ENCODE measurements at places on chromosomes 7 and 10.

DNA sequence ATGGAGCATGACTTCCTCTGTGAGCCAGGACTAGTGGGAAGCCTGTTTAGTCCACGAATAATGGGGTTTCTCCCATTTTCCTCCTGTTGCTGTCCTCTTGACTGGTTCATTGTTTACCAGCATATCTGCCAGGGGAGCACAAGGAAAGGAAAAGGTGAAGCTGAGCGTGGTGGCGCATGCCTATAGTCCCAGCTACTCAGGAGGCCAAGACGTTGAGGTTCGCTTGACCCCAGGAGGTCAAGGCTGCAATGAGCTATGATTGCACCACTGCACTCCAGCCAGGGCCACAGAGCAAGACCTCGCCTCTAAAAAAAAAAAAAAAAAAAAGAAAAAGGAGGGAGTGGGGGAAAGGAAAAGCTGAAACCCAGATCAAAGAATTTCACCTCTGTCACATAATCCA is 5.8 kb upstream of the IL2RA start:
- no peak for DNase-seq

DNA sequence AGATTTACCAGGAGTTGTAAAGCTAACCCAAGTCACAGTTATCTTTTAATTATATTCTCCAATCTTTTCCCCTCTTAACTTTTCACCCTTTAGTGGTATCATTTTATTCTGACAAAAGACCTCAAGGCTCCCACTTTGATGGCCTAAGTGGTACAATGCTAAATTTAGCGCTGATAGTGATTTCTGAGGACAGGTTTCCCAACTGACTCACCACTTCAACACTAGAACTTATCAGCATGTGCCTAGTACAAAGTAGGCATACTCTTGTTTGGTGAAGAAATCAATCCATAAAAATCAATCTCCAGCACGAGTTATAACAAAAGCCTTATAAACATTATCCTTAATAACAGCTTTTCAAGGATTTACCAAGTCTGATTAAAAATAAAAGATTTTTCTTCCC is 7.5 kb downstream of the SNX13 start:
- DNase-seq, result no peak

- no peak for DNase-seq
These were observed 195.8 kb downstream of the RPS24 start for GRCh38 chr10:78229489-78229888.

- no peak for DNase-seq
These were observed at the start of gene CNTNAP2 for GRCh38 chr7:146116521-146117222. Gene CNTNAP2 (plus strand): TSS chr7:146116801. CDS start chr7:146116877, 76 bp downstream.

DNA sequence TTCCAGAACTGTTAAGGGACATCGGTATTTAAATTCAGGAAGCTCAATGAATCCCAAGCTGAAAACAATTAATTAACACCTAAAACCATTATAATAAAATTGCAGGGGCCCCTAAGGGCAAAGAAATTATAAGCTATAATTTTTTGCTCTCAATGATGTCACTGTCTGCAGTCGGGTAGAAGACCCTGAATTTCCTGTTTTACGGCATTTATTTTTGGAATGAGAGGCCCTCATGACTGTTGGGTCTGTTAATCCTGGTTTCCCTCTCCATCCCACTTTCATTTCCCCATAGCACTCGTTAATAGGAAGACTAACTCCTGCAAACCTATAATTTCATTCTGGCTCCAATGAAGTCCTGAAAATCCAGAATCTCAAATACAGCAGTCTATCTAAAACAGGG is 25.8 kb upstream of the GPR37 start:
- DNase-seq, result no peak

DNA sequence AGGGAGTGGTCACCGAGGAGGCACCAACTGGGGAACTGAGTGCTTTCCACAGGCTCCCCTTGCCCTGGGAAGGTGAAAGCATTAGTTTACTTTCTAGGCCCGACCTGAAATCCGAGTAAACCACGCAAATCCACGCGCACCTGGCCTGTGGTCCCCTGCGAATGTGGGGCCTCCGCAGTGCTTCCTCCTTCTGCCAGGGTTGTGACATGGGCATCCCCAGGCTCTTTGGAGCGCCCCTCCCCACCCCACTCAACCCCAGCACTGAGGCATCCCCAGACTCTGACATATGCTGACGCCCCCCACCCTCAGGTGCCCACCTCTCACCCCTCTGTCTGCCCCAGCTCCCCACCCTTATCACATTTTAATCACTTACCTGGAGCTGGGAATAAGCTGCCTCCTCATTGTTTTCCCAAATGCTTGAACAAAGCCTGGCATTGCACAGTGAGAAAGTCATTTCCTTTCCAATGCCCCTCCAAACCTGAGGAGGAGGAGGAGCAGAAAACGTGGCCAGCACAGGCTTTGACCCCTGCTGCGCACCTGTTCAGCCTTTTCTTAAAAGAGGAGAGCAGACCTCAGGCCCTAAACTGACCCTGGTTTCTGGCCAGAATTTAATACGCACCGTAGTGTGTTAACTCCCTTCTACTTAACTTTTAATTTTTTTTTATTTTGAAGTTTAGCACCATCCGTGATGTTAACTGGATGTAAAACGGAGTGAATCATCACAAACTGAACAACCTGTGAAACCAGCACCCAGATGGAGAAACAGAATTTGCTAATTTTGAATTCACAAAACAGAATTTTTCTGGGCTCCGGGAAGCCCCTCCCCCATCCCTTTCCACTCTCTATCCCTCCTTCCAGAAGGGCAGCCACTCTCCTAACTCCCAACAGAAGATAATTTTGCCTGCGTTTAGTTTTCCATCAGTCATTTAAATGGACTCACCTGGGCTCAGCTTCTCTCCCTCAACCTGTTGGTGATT is 129.4 kb downstream of the WDR11 start:
- no peak for DNase-seq

- DNase-seq, result no peak
These were observed 31.0 kb downstream of the PRSS2 start for GRCh38 chr7:142801601-142802295.

DNA sequence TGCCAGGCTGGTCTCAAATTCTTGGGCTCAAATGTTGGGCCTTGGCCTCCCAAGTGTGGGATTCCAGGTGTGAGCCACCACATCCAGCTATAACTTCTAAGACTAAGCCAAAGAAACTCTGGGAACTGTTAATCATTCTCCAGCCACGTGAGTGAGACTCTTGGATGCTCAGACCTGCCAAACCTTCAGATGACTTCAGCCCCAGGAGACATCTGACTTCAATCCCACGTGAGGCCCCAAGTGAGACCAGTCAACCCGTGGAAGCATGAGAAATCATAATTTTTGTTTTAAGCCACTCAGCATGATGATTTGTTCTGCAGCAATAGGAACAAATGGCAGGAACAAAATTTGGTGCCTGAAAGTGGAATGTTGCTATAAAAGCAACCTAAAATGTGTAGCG is 4.3 kb upstream of the PCBD1 start:
- no peak for DNase-seq

- no peak for DNase-seq
These were observed 271.1 kb downstream of the ADARB2 start for GRCh38 chr10:1465993-1466764.

- DNase-seq, result no peak
These were observed 465.0 kb upstream of the KLF6 start for GRCh38 chr10:4249841-4250586.

- no peak for DNase-seq
These were observed 127.8 kb downstream of the PTPN20 start for GRCh38 chr10:47038881-47039561.

GRCh38 chr7:96061844-96062243 is 260.1 kb downstream of the SLC25A13 start:
- no peak for DNase-seq

DNA sequence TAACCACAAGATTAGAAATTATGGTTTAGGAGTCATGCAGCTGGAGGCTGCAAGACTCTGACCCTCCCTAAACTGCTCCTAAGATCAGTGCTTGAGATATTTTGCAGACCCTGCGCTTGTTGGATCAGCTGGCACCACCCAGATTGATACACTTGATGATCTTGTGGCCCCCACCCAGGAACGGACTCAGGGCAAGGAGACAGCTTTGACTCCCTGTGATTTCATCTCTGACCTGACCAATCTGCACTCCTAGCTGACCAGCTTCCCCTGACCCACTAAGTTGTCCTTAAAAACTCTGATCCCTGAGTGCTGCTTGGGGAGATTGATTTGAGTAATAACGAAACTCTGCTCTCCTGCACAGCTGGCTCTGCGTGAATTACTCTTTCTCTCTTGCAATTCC is 8.0 kb upstream of the RAB18 start:
- no peak for DNase-seq

- no peak for DNase-seq
These were observed 96.2 kb downstream of the C10orf105 start for GRCh38 chr10:71623098-71623985.

DNA sequence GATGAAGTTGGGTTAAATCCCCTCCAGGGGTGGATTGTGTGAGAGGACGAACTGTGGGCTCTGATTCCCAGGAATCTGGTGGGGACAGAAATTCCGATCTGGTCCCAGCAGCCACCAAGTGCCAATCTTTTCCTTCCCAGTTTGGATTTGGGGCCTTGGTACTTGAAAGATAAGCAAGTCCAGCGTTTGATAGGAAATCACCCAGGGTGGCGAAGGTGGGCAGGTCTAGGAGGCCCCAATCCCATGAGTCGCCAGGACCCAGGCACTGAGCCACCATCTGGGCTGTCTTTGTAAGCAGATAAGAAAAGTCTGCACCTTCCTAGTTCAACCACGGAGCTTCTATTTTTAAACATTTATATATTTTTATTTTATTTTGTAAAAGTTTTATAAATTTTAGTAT is 122.6 kb upstream of the LSM8 start:
- no peak for DNase-seq

- DNase-seq, result no peak
These were observed 61.5 kb downstream of the HIBADH start for GRCh38 chr7:27601217-27601616.

- DNase-seq, result no peak
These were observed 275.0 kb downstream of the PTEN start for GRCh38 chr10:88138319-88138848.

GRCh38 chr10:46525177-46525823 is 31.2 kb downstream of the GPRIN2 start:
- no peak for DNase-seq

GRCh38 chr7:69588773-69589172 is 9.5 kb upstream of the AUTS2 start:
- DNase-seq, result no peak

GRCh38 chr10:29761916-29762315 is 127.1 kb upstream of the SVIL start:
- no peak for DNase-seq

GRCh38 chr10:102617816-102618215 is 26.5 kb upstream of the TRIM8 start:
- DNase-seq, result no peak

GRCh38 chr7:105857009-105857952 is 19.1 kb downstream of the ATXN7L1 start:
- peak; percentile 22 for DNase-seq

DNA sequence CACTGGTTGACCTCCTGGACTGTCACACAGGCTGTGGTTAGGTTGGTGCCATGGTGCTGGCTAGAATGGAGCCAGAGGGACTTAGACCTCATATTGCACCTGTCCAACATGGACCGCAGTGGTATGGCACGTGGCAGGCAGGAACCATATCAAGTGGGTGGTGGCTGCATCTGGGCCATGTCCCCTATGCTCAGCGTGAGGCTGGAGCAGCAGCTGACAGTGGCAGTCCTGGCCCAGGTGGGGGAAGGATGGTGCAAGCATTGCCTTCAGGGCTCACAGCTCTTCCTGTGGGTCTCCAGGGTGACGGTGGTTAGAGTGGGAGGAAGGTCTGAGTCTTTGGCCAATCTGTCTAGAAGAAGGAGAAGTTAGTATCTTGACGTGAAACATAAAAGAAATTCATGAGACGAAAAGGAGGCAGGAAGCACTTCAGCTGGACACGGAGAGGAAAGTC is 54.5 kb upstream of the PFKFB3 start:
- DNase-seq, result no peak

DNA sequence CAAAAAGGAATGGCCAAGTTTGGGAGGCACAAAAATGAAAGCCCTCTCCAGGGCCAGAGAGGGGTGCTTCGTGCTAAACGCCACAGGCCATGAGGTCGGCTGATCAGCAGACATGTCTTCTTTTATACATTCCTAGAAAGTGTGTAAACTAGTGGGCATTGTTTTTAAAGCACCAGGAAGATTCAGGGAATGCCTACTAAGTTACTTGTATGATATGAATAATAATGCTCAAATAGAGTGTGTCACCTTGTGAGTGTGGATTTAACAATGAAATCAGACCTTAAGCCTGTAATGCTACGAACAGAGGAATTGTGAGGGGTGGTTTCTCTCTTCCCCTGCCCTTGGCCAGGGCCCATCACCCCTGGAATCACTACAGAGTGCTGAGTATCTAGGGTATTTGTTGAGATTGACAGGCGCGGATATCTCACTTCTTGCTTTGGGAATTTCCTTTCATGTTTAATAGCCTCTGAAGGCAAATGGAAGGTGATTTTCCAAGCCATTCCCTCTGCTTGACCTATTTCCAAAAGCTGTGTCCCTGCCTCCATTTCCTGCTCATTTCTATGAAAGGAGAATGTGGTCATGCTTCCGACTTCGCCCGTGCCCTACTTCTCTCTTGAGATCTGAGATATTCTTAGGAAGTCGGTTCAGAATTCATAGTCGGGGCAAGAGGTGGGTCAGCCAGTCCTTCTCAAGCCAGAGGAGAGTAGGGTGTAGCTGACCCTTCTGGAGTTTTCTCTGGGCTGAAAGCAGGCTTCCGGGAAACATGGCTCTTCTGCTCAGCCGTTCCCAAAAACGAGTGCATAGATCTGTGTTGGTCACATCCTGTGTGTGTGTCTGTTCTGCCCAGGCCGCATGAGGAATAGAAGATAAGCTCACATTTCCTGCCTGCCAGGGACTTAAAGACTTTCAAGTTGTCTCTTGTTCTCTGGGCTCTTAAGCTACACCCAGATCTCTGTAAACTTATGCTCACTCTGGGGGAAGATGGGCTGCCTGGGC is 167.8 kb upstream of the ITGB1 start:
- peak; percentile 71 for DNase-seq

- DNase-seq, result no peak
These were observed 16.5 kb downstream of the CDC123 start for GRCh38 chr10:12212454-12212853.

DNA sequence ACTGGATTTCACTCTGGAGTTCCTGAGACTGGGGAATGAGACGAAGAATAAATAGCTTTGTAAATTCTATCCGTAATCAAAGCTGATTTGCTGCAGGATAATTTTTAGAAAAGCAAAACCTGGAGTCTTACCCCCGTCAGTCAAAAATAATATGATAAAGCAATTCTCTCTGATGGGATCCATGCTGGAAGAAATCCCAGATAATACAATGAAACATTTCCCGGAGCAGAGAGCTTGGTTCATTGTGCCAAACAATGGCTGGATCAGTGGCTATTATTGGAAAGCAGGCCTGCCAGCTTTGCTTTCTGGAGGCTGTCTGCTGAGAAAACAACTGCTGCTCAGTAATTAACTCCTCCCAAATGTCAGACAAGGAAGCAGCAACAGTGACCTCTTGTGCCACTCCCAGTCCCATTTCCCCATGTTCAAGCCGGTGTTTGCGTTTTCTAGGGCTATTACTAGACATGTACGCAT is 609.4 kb upstream of the PCDH15 start:
- DNase-seq, result no peak

- DNase-seq, result peak; percentile 62
These were observed 238.0 kb upstream of the INHBA start for GRCh38 chr7:41940760-41941343.

All from CD4-positive, alpha-beta T cell treated with Interleukin-2 at 100 ng/mL for 4 hours (primary cell).